ENCODE measurements at places on chromosomes 5 and 9.

GRCh38 chr5:151140686-151141459 is 16.7 kb downstream of the ANXA6 start:
- no peak for DNase-seq

DNA sequence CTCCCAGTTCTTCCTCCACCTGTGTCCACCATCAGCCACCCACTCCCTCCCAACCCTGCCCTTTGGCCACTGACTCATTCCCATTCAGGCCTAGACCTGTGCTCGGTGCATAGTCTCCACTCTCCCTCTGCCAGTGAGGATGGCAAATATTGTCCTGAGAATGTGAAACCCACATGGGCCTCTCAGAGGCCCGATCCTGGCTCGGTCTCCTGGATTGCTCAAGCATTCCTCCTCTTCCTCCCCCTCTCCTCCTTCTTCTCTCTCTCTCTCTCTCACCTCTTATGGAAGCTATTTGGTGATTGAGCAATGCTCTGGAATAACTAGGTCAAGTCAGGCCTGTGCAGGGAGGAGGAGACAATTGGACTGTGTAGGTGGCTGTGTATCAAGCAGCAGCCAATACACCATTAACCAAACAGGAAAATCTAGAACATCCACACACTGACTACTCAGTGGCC is 99.9 kb downstream of the KLF4 start:
- no peak for DNase-seq

GRCh38 chr5:50325237-50325832 is 115.8 kb downstream of the EMB start:
- no peak for DNase-seq

DNA sequence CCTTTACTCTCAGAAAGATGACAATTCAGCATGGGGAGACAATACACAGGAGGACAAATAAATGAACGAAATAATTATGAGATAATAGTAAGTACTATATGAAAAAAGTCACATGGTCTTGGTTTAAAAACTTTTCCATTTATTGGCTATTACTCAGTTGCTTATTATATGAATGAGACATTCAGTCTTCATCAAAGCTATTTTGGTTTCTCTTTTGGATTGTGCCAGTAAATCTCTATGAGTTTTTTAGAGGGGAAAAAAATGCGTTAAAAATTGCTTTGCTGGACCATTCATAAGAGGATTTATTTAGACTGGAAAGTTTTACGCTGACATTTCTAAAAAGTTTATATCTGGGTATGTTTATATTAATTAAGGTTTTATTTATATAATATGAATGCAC is 137.7 kb downstream of the AOPEP start:
- DNase-seq: no peak

- DNase-seq: peak; percentile 34
Measured at GRCh38 chr9:5442400-5443011, 4.8 kb upstream of the PLGRKT start.

DNA sequence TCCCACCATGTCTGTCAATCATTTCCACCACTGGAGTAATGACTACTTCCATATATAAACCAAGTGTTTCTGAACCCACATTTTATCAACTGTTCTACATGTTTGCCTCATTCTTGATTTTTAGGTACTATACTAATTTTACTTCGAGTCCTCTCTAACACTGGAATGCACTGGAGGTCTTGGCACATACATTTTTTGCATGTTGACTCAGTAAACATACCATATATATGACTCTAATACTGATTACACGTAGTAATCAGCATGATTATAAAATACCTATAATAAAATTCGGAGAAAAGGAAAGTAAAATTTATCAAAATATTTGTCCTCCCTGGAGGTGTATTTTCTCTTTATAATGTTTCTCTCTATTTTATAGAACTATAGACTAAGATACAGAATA is 621.7 kb upstream of the NUDT12 start:
- no peak for DNase-seq

DNA sequence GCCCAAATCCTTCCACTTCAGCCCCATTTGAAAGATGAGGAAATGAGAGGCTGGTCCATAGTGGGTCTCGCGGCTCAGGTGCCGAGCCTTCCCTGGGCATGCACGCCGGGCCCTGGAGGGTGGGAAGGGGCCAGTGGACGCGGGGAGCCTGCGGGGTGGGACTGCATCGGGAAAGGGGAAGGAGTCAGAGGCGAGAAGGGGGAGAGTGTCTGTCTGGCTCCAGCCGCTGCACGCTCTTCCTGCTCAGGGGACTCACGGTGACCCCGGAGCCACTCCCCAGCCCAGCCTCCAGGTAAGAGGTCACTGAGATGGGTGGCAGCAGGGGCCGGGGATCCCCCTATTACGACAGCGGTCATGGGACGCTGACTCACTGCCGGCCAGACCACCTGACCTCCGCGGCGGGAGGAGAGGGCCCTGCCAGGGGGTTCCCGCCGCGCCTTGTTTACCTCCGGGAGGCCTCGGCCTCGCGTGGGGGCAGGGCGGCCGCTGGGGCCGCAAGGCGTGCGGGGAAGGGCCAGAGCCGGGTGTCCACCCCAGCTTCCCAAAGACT is 1.9 kb upstream of the SQSTM1 start:
- peak; percentile 47 for DNase-seq

DNA sequence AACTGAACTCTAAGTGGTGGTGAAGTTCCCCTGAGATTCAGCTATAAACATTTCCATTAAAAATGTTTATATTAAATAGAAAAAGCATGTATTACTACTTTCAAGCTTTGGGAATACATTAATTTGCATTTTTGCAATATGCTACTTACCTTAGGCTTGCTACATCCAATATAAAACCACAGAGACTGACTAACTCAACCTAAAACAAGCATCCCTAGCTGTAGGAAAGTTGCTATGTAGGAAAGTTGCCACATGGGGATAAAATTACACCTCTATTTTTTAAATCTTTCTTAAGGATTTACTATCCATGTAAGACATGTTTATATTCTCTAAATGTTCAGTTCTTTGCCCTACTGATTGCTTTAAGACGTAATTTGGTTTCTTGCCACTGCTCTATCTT is 12.8 kb downstream of the SCAMP1 start:
- DNase-seq: no peak

DNA sequence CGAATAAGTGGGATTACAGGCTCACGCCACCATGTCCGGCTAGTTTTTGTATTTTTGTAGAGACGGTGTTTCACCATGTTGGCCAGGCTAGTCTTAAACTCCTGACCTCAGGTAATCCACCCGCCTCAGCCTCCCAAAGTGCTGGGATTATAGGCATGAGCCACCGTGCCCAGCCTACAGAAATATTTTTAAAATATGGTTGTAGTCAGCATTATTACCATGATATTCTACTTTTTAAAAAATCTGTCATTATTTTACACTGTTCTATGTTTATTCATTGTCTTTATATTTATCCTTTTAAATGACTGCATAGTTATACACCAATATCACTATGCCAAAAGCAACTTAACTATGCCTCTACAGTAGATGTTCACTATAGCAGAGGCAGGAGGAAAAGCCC is 41.6 kb upstream of the SLC30A5 start:
- no peak for DNase-seq

DNA sequence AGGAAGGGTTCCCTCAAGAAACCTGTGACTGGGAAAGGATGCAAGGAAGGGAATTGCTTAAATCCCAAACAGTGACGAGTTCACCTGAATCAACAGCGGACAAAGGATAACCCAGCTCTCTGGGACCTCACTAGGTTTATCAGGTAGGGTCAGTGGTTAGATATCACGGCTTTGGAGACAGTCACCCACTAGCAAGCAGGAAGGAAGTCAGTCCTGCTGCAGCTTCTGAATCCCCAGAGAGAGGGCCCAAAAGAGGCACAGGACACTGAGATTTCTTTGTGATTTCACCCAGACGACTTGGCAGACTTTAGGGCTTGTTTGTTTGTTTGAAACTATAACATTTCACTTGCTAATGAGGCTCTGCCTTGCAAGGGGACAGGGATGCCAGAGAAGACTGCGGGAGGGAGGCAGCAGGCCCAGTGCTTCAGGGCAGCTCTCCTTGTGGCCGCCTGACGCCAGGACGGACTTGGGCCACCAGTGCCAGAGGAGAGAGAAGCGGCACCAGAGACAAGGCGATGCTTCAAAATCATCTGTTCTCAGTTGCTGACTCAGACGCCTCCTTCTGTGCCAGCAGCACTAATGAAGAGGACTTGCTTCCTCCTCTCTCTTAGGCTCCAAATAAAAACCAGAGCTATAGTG is 275.6 kb upstream of the SLC30A5 start:
- DNase-seq: no peak

All from skin of body (tissue), 3 donors.